ENCODE measurements at places on chromosomes 2 and 18.

- no peak for DNase-seq
Measured at GRCh38 chr2:18987592-18988073, 370.8 kb downstream of the OSR1 start.

- DNase-seq, result no peak
Measured at GRCh38 chr18:6949800-6950586, 167.6 kb downstream of the LAMA1 start.

DNA sequence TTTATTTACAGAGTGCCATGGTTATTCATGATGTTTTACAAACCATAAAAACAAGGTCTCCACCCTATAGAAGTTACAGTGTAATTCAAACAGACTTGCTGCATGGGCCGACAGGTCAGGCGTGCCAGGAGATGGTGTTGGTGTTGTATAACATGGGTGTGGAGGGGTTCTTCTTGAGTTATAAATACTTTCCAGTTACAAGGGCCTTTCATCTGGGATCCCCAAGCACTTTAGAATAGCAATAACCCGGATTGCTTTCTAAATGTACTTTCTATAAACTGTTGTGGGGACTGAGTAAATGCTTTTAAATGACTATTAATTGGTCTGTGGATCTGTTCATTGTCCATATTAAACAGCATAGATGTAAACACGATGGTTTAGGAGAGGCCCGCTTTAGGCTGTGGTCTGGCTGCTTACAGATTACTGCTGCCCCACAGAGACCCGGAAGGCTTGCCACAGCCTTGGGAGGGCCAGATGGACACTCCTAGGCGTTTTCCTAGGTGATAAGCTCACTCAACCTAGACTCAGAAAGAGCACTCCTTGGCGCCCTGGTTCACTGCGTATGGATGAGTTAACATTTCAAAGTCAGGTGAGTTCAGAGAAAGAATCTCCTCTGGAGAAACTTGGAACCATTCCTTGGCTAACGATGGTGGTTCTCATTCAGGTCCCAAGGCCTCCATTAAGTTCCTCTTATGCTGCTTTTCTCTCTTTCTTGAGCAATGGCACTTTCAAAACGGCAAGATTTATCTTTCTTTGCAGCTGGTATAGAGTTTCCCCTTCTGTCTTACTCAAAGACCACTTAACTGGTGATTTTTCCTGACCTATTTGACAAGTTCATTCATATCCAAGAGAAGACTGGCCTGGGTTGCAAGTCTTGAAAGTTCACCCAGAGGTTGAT is 3.6 kb upstream of the KIAA2012 start:
- DNase-seq, result no peak

- DNase-seq, result no peak
Measured at GRCh38 chr2:140275427-140275826, 1495.2 kb upstream of the NXPH2 start.

GRCh38 chr18:41060967-41061366 is 894.1 kb upstream of the PIK3C3 start:
- no peak for DNase-seq

GRCh38 chr2:23449413-23449812 is 64.4 kb downstream of the KLHL29 start:
- DNase-seq, result no peak

DNA sequence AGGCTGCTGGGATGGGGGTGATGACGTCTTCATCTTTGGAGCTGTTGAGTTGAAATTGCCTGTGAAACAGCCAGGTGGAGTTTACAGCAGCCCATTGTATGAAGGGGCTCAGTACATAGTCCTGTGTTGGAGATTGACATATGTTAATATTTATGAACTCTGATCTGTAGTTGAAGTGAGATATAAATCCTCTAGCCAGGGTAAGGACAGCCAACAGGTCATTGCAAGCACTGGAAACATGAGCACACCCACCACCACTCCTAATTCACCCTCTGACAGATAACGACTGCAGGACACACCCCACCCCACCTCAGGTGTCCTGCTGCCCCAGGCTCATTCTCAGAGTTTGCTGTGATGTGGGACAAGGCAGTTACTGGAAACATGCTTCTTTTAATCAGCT is 112.4 kb upstream of the TRIB2 start:
- no peak for DNase-seq

- DNase-seq, result no peak
Measured at GRCh38 chr2:218270721-218271486, 585 bp downstream of the PNKD start.

DNA sequence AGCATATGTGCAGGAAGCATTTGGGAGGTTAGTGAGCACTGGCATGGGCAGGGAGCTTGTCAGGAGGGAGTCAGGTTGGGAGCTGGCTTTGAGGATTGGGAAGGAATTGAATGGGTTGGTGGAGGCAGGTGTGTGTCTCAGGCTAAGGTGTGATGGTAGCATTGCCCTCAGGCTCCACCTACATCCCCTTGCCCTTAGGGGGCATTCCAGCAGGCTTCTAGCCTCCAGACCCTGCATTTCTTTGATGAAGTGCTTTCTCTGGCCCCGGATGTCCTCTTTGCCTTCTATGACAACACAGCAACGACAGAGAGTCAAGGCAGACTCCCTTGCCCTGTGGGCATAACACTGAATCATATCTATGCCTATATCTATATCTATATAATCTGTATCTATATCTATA is 13.5 kb downstream of the RHBDD1 start:
- DNase-seq, result no peak

DNA sequence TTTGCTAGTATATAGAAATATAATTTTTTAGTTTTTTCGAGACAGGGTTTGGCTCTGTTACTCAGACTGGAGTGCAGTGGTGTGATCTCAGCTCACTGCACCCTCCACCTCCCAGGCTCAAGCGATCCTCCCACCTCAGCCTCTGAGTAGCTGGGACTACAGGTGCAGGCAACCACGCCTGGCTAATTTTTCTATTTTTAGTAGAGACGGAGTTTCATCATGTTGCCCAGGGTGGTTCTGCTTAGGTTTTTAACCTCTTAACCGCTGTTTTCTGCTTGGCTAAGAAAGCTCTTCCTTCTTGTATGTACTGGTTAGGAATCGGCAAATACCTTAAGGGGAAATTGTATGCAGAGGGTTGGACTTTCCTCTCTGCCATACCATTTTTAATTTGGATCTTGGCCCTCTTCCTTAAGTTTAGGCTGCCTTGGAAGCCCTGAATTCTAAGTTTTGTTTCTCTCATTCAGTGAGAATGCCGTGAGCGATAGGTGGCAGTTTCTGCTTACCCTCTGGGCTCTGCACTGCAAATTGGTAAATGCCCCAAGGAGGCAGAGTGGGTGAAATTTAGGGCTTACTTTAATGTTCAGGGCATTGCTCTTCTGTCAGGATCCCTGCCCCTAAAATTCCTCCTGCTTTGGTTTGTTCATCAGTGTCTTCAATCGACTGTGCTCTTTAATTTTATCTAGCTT is 32.3 kb downstream of the EML6 start:
- DNase-seq, result no peak

DNA sequence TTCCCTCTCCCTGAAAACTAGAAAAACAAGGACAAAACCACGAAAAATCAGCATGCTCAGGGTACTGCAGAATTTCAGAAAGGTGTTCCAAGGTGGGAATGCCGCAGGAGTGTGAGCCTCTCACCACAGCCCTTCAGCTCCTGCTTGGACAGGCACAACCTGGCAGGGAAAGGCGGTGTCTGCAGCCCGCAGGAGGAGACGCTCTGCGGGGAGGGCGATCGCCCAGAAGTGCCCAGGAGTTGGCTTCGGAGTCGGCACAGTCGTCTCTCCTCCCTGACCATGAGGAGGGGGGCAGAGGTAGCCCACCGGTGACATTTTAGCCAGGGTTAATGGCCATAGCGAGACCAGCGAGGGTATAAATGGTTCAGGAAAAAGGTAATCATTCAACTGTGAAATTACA is 57.2 kb downstream of the TMEM18 start:
- DNase-seq, result no peak

- no peak for DNase-seq
Measured at GRCh38 chr2:144102386-144102785, 417.5 kb downstream of the ZEB2 start.

DNA sequence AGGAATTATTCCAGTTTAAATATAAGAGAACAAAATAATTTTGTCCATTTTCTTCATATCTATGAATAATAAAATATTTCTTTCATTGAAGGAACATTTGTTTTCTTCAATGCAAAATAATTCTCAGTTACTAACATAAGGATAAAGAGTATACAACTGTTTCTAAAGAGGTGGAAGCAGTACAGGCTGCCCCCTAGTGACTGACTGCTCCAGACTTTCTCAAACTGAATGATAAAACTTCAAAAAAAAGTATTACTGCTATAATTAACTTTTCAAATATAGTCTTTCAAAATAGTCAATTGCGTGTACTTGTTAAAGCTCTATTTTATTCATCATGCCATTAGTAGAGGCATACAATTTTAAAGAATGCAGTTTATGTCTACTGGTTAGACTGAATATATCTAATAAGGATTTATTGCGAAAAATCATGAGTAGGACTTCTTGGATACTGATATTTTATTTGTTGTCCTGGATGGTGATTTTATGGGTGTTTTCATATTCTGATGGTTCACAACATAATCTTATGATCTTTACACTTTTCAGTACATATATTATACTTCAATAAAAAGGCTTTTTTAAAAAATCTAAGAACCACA is 100.1 kb downstream of the WDPCP start:
- no peak for DNase-seq

DNA sequence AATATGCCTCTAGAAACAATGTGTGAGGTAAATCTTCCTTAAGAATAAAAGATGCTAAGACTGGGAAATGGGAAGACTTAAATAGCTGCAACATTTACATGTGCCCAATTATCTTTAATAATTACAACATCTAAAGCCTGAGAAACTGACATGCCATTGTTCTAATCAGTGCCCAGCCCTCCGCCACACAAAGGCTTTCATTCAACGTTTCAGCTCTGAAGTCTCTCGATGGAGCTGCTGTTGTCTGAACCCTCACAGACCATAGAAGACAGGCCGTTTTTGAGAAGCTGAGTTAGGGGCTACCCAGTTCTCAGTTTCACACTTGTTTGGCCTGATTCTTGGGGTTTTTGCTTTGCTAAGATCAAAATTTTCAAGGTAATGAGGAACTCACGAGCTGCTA is 315.4 kb upstream of the CHST9 start:
- no peak for DNase-seq

- no peak for DNase-seq
Measured at GRCh38 chr18:21167641-21168377, 56.2 kb upstream of the ROCK1 start.

DNA sequence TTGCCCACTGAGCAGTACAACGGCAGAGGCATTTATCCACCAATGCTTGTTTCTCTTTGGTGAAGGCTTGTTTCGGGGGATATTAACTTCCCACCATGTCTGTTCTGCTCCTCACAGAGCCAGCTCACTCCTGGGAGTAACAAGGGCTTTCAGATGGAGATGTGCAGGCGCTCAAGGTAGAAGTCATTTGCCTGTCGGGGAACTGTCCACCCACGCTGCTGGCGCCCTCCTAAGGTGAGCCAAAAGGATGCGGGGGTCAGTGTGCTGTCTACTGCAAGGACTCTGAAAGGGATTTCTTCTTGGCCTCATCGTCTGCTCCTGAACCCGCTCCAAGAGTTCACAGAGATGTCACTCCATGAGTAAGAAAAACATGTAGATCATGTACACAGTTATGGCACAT is 57.0 kb upstream of the CYRIA start:
- no peak for DNase-seq

DNA sequence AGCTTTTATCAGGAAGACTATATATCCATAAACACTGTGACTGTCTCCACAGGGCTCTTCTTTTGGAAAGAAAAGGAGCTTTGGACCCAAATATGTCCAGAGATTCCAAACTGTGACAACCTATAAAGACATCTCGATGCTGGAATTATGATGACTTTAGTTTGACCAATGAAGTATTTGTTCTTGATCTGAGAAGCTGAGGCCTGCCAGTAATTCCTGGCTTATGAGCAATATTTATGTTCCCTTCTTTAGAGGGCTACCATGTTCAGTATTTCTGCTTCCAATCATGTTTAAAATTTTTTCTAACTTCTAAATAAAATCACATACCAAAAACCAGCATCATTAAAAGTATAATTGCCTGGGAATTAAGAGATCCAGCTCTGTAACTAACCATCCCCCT is 41.1 kb downstream of the FEZ2 start:
- DNase-seq, result no peak

GRCh38 chr2:49286045-49286444 is 131.7 kb upstream of the FSHR start:
- DNase-seq, result no peak

DNA sequence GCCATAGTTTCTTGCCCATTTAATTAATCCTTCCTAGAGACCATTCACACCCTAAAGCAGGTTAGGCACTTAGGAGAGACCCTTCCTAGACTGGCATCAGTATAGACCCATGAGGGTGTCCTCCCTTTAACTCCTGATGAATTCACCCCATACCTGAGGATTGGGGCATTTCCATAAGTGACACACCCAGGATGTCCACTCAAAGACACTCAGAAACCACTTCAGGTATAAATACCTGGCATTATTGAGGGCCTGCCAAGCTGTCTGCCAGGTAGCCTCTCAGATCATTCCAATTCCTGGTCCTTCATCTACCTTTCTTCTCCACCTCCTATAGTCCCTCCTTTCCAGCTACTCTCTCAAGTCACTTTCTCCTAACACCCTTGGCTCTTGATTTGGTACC is 57.5 kb upstream of the SLC14A2 start:
- no peak for DNase-seq

- no peak for DNase-seq
Measured at GRCh38 chr18:73933685-73934084, 213.9 kb downstream of the FBXO15 start.

- no peak for DNase-seq
Measured at GRCh38 chr18:37457341-37457740, 108.3 kb downstream of the CELF4 start.

GRCh38 chr18:48711651-48712486 is 173.0 kb downstream of the CTIF start:
- DNase-seq, result no peak
